ENCODE measurements at places on chromosomes 2 and 18. TPM values are rescaled to one million over a fixed set of nuclear protein-coding genes. Genes with fewer than 3 reads are reported as not detected.
A peak's percentile ranks its signal among the peaks of the same experiment; 100 is the strongest.

Gene C2orf80
- not detected for polyA plus RNA-seq

Gene LYG2
- polyA plus RNA-seq, result not detected

DNA sequence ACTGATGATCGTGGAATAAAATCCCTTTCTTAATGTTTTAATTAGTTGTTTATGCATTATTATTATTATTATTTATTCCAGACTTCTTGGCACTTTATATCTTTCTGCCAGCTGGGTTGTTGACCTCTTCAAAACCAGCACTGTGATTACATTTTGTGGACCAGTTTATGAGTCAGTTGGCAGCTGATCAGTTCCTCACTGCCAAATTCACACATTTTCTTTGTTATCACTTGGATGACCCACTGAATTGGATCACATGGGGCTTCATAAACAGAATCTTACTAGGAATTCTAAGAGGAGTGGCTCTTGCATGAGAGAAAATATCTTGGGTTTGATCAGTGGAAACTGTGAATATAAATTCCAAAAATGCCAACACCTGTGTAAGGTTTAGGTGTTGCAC is 321.8 kb upstream of the SPRED2 start:
- no peaks in the 10 kb centered on the region for H3K36me3 ChIP-seq
- H3K4me1 ChIP-seq, result no peaks in the 10 kb centered on the region
- H3K27ac ChIP-seq, result no peak overlapping the region
- no peaks in the 10 kb centered on the region for H3K27me3 ChIP-seq

GRCh38 chr2:131052741-131053263 is 40.5 kb downstream of the FAM168B start:
- no peak for DNase-seq
- peaks cover 94% of the 10 kb centered on the region for H3K36me3 ChIP-seq
- H3K27me3 ChIP-seq, result no peaks in the 10 kb centered on the region
- no peak overlapping the region for H3K4me3 ChIP-seq

- H3K36me3 ChIP-seq, result no peaks in the 10 kb centered on the region
- no peaks in the 10 kb centered on the region for H3K4me1 ChIP-seq
- H3K4me3 ChIP-seq, result no peak overlapping the region
- no peak overlapping the region for H3K27ac ChIP-seq
- no peaks in the 10 kb centered on the region for H3K27me3 ChIP-seq
- DNase-seq, result no peak
Observed at GRCh38 chr2:232689152-232689910, 7.8 kb upstream of the GIGYF2 start.

GRCh38 chr2:138780446-138780880 is 273 bp upstream of the NXPH2 start:
- DNase-seq, result no peak
- peaks cover 8% of the 10 kb centered on the region for H3K27me3 ChIP-seq
- no peak overlapping the region for H3K27ac ChIP-seq
- no peak overlapping the region for H3K4me3 ChIP-seq
- H3K4me1 ChIP-seq, result no peaks in the 10 kb centered on the region

DNA sequence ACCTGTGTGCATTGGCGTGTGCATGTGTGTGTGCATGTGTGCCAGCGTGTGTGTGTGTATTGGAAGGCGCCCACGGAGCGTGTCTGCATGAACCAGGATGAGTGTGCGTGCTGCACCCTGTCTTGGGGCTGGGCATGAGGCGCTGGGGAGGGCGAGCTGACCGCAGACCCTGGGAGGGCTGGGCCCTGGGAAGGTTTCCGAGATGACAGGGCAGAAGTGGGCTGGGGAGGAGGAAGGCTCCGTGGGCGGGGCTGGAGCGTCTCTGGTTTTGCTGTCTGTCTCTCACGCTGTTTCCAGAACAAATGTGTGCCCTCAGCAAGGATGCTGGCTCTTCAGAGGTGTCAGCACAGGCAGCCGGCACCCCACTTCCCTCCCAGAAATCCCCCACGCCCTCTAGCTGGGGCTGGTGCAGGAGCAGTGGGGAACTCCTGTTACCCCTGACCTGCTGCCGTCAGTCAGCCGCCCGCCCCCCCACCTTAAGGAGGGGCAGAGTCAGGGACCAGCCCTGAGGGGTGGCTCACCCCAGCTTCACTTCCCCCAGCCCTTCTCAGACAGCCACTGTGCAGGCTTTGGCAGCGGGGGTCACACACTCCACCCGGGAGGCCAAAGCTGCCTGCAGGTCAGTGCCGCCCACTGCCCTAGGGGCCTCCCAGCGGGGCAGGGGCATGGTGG is at the start of gene GPR35:
TSS of gene GPR35 (plus strand) at position 531 of the 672 bp plus-strand sequence. CDS start 4,473 bp downstream, outside the sequence.
- peak within 1 kb of the TSS; percentile 47 for H3K27ac ChIP-seq
- H3K4me3 ChIP-seq, result no peak within 1 kb of the TSS
- H3K4me1 ChIP-seq, result peaks cover 61% of the 10 kb centered on the region
- H3K36me3 ChIP-seq, result no peaks in the 10 kb centered on the region
- no peaks in the 10 kb centered on the region for H3K27me3 ChIP-seq
- DNase-seq, result peak; percentile 42

DNA sequence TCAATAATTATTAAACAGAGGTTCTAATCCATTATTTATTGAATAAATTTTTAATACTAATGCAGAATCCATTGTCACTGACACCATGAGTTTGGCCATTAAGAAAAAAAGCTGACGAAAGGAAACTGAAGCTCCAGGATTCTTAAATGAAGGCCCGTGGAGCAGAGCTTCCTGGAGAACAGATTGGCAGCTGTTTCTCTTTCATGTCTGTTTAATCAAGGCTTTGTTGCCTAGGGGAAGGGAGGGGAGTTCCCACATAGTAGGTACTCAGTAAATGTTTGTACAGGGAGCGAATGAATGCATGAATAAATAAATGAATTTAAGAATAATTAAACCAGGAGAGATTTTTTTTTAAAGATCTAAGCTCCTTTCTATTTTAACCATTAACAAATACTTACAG is 315.1 kb upstream of the KLHL29 start:
- DNase-seq, result no peak
- no peaks in the 10 kb centered on the region for H3K36me3 ChIP-seq

- no peak overlapping the region for H3K27ac ChIP-seq
- peaks cover 59% of the 10 kb centered on the region for H3K36me3 ChIP-seq
- no peak for DNase-seq
Observed at GRCh38 chr2:177234267-177234666, 21.7 kb downstream of the HNRNPA3 start.

DNA sequence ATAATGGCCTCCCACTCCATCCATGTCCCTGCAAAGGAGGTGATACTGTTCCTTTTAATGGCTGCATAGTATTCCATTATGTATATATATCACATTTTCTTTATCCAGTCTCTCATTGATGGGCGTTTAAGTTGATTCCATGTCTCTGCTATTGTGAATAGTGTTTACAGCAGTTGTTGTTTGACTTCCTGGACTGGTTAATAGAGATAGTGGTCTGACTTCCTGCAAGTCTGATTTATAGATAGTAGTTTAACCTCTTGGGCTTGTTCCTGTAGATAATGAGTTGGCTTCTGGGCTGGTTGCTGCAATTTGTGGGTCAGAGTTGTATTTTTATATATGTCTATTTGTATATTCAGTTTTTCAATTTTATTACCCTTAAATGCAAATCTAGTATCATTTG is 145.4 kb downstream of the ARL6IP6 start:
- no peak overlapping the region for H3K4me3 ChIP-seq
- H3K27ac ChIP-seq, result no peak overlapping the region
- no peaks in the 10 kb centered on the region for H3K36me3 ChIP-seq
- DNase-seq, result no peak
- H3K27me3 ChIP-seq, result no peaks in the 10 kb centered on the region

Data from CD4-positive, CD25-positive, alpha-beta regulatory T cell (primary cell).